ENCODE measurements at places on chromosomes 4 and X.

GRCh38 chrX:48076343-48076742, 4.9 kb upstream of the ZNF630 start:
- no peak for DNase-seq

DNA sequence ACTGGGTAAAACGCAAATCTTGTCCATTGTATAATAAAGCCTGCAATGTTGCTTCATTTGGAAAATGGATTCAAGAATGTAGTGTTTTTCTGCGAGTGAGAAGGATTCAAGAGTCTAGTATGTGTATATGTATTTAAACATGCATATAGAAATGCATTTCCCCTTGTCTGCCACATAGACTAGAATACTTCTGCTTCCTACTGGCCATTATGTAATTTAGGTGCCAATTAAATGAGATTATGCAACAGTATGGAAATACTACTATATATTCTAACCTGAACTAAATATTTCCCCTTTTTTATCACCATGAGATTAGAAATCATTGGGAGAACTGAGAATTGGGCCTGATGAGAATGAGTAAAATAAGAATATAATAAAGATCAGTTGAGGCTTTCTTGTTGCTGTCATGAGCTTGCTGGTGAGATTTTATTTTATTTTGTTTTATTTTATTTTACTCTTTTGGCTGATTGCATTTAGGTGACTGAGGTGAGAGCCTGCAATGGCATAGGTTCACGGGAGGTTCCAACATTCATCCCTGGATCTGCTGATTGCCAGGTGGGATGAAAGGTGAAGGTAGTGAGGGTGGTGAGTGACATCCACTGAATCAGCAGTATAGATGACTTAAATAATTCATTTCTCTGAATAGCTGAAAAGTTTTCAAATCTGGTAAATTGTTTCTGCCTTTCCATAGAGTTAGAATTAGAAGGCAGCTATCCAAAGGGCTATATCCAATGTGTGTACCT, 95.6 kb upstream of the SLC4A4 start:
- DNase-seq: no peak

DNA sequence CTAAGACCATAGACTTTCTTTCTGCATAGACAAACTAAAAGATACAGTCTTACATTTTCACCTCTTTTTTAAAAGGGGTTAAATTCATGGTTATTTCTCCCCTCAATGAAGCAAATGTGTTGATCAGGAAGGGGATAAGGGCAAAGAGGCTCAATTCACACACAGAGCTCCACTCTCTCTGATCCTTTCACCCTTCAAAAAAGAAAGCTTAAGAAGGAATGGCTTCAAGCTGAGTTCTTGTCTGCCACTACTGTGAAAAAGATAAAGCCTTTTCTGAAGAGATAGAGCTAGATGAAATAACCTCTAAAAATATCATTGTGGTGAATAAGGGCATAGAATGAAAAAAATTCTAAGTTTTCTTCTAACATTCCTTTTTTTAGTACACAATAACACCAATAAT, 28.3 kb downstream of the SEPSECS start:
- DNase-seq: no peak

DNA sequence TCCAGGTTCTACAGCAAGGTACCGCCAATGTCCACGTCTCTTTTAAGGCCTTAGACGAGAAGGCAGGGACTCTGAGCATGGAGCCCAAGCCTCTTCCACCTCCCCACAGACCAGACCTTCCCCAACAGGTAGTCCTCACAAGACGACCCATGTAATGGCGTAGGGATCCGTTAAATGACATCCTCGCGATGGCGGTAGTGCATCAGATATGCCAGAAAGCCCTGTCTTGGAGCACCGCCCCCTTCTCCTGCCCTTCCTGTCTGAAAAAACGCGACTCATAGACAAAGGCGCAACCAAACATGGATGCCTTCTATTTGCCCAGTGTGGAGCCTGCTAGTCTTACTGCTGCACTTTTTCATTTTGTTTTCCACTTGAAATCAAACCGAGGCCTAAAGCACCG, 185.4 kb downstream of the OR13H1 start:
- no peak for DNase-seq

DNA sequence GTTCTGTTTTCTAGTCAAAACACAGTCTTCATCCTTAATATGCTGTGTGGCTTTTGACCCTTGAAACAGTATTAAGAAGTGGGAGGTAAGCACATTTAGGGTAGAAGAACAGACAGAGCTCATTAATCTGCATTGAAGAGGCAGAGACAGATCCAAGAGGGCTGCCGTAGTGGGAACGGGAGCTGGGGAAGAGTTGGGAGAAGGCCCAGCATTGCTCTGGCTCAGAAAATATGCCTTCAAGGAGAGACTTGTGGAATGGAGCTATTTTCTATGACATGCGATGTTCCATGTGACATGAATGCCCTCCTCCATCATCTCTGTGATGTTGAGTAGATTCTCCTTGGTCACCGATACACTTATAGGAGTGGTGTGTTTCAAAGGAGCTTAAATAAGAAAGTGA, 273.3 kb upstream of the BOD1L1 start:
- no peak for DNase-seq

DNA sequence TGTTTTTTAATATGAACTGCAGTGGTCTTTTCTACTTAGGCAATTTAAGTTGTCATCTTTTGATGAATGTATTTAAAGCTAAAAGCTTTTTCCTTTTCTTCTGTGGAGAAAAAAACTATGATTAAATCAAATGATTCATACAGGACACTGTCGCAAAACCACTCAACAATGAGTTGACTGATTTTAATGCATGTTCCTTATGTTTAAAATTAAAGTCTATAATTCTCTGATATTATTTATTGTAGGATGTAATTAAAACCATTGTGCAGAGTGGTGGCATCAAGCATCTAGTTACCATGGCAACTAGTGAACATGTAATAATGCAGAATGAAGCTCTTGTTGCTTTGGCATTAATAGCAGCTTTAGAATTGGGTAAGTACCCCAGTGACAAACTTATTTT, 172.5 kb downstream of the RAP1GDS1 start:
- DNase-seq: no peak

- DNase-seq: no peak
Measured at GRCh38 chr4:108901291-108901690, 138.4 kb upstream of the ETNPPL start.

- DNase-seq: no peak
Measured at GRCh38 chr4:48129307-48130014, 4.6 kb downstream of the TXK start.

- no peak for DNase-seq
Measured at GRCh38 chrX:66622209-66622608, 16.7 kb downstream of the EDA2R start.

DNA sequence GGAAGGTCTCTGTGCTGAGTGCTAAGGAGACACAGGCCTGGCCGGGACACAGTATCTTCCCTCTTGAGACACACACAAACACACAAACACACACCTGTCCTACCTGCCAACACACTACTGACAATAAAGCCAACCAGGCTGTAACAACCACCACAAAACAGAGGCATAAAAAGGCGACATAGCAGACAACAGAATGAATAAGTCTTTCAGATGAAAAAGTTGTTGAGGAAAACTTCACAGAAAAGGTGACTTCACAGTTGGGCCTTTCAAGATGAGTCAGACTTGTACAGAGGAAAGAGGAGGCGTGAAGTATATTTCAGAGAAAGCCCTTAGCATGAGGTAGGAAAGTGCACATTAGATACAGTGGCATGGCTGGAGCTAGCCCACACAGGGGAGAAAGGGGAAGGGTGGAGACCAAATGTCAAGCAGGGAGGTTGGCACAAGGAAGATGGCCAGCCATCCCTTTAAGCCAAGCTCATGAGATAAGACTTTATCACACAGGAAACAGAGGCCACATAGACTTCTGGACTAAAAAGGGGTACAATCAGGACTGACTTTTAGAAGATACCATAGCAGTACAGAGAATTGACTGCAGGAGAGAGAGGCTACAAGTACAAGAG, 54.0 kb downstream of the SLC9A7 start:
- DNase-seq: no peak
